Left kidney (tissue), 8 donors: ENCODE measurements at places on chromosomes 4 and X. TPM values are rescaled to one million over a fixed set of nuclear protein-coding genes. Genes with fewer than 3 reads are reported as not detected.

DNA sequence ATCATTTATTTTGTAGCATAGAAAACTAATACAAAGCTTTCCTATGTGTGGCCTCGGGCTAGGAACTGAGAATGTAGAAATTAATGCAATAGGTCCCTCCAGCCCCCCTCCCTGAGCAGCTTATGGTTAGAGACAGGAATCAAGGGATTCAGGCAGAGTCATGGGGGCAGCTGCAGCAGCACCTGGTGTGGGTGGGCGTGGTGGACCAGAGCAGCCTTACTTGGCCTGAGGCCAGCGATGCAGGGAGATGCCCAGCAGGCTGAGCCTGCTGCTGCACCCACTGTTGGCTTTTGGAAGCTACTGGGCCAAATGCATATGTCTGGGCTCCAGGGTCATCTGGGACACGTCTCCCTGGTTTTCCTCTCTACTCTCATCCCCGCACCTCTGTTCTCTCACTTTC is 74.0 kb downstream of the STK32B start:
- DNase-seq, result no peak

GRCh38 chr4:17064959-17065358 is 166.5 kb upstream of the LDB2 start:
- no peak for DNase-seq

DNA sequence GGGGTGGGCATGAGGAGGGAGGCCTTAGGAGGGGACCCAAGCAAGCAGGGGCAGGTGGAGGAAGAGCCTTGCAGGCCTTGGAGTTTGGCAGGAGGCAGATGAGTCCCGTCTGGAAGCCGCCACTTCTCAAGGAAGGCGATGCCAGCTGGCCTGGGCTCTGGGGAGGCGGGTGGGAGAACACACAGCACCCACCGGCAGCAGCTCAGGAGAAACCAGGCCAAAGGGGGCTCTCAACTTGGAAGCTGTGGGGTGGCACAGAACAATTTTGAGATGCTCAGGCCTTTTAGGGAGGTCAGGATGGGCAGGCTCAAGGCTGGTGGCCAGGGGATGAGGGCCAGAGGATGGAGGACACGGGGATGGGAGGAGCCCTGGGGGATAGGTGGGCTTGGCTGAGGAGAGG is 11.6 kb upstream of the DUSP9 start:
- no peak for DNase-seq

GRCh38 chr4:55214172-55214571 is 88.8 kb upstream of the KDR start:
- peak; percentile 8 for DNase-seq

DNA sequence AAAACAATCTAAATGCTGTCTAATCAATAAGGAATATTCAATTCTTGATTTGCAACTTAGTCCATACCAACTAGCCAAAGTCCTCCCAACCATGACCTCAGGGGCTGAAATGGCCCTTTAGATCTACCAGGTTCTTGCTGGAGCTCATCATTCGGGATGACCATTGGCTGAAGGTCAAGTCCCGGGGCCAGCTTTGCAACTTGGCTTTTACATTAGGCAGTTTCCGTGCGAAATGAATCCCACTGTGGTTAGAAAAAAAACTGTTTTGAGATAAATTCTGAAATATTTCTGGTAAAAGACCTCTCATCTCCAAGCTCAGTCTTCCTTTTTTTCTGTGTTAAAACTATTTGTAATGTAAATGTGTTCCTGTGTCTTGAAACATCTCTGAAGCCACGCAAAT is 178.6 kb downstream of the TENM3 start:
- DNase-seq, result no peak

GRCh38 chr4:106530821-106531220 is 162.2 kb upstream of the GIMD1 start:
- DNase-seq, result no peak

- DNase-seq, result no peak
These were observed 103.4 kb downstream of the CEP44 start for GRCh38 chr4:174387143-174387542.

DNA sequence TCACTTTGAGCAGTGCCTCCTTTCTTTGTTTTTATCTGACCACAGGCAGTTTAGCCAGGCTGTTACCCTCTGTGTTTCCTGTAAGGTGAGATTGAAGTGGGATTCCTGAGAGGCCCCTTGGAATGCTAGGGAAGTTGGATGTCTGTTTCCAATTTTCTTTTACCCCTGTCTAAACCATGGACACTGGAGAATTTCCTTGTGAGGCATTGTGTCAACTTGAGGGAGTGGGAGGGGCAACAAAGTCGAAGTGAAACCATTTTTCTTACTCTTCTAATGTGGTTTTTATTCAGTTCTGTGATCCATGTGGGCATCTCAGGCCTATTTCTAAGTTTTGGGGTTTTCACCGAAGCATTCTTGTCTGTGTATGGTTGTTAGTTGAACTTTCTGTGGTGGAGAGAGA is 296.1 kb upstream of the UGT8 start:
- no peak for DNase-seq

Gene PDCL2
- not detected for polyA plus RNA-seq

GRCh38 chr4:102218656-102219055 is 126.6 kb downstream of the SLC39A8 start:
- DNase-seq, result no peak

- no peak for DNase-seq
These were observed 55.8 kb upstream of the GAB1 start for GRCh38 chr4:143280861-143281260.

DNA sequence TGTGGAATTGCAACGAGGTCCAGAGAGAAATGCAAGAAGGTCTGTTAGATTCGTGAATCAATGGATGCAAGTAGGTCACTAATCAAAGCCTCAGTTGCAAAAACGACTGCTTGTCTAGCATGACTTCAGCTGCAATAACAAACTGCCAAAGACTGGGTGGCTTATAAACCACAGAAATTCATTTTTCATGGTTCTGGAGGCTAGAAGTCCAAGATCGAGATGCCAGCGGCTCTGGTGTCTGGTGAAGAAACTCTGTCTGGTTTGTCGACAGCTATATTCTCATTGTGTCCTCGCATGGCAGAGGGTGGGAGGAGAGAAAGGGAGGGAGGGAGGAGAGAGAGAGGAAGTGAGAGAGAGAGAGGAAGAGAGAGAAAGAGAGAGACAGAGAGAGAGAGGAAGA is 114.7 kb downstream of the MXRA5 start:
- DNase-seq, result no peak

Gene SLC39A8
- polyA plus RNA-seq, result 18.8 TPM

Gene POU4F2
- polyA plus RNA-seq, result not detected

Gene DCUN1D4
- polyA plus RNA-seq, result 79.1 TPM

DNA sequence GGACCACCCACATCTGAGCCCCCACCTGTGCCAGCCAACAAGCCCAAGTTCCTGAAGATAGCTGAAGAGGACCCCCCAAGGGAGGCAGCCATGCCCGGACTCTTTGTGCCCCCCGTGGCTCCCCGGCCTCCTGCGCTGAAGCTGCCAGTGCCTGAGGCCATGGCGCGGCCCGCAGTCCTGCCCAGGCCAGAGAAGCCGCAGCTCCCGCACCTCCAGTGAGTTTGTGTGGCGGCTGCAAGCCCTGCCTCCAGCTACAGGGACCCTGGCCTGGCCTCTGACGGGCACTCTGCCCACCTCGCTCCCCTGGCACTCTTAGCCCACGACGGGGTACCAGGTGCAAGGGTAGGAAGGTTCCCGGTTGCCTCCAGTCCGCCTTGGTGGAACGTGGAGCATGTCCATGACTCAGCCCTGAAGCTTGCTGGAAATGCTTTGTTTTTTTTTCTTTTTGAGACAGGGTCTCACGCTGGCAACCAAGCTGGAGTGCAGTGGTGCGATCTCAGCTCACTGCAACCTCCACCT is 13.7 kb upstream of the ADD1 start:
- DNase-seq, result no peak

DNA sequence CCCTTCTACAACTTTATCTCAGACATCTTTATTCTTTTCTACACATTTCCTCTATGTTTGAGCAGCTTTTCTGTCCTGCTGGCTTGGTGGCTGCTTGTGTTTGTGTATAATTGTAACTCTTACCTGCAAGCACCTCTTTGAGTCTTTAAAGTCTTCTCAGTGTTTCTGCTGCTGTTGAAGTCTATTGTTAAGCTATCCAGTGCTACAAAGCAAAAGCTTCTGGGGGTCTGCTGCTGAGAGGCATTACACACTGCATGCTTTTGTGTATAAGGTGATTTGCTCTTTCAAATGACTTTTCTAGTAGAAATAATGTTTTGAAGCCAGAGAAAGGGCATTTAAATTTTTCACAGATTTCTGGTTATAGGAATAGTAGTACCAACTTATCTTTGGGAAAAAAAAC is 241.8 kb downstream of the DTHD1 start:
- DNase-seq, result no peak

Gene HSD17B13
- 0.71 TPM for polyA plus RNA-seq

Gene NSUN7
- polyA plus RNA-seq, result 20.2 TPM

DNA sequence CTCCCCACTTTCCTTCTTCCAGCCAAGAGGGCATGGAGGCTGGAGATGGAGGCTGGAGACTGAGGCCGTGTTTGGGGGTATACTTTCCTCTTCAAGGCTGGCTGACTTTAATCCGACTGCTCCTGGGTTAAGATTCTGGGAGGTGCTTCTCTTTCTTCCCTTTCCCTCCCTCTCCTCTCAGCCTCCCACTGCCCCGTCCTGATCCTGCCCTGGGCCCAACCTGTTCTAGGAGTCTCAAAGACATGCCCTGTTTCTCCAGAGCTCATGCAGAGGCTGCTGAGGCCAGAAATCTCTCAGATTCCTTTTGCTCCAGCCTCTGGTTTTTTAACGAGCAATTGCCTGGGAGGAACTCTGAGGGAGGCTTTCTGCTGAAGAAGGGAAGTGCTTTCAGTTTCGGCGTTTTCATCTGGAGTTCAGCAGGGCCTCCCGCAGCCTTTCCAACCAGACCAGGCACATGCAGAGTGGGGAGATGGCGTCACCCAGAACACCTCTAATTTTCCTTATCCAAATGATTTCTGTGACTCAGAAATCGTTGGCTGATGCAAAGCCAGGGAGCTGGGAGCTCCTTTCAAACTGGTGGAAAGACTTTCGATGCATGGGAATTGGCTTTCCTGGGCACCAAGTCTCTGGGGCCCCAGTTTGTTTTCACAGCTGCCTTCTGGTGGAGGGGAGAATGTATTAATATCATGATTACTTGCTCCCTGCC is 34.5 kb upstream of the FAM9C start:
- DNase-seq, result peak; percentile 35

GRCh38 chrX:18577400-18577799 is 94.5 kb downstream of the RS1 start:
- no peak for DNase-seq

Gene DCLK2
- polyA plus RNA-seq, result 12.0 TPM

DNA sequence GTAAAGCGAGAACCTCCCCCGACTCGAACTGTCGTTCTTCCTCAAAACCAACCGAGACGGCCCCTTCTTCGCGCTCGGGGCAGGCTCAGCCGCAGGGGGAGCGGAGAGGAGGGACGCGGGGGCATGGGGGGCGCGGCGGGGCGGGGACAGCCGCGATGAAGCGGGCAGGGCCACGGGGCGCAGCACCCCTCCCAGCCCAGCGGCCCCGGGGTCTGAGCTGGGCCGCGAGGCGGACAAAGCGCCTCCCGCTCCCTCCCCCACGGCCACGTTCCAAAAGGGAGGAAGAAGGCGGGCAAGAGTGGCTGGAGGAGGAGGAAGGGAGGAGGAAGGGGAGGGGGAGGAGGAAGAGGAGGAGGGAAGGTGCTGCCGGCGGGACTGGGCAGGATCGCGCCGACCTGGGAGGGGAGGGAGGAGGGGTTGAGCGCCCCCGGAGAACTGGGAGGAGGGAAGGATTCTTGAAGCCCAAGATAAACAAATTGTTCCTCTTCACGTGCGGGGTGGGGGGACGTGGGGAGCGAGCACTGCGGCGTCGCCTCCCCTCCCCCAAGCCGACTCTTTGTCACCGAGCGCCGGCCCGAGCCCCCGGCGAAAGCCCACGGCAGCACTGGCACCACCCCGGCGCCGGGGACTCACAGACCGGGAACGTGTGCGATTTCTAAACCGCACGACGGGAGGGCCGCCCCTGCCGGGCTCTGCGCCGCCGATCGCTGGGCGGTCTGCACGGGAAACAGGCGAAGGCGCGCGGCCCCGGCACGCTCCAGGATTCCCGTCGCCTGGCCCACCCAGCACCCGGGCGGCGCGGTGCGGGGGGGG is 2.9 kb downstream of the MAML3 start:
- peak; percentile 91 for DNase-seq

DNA sequence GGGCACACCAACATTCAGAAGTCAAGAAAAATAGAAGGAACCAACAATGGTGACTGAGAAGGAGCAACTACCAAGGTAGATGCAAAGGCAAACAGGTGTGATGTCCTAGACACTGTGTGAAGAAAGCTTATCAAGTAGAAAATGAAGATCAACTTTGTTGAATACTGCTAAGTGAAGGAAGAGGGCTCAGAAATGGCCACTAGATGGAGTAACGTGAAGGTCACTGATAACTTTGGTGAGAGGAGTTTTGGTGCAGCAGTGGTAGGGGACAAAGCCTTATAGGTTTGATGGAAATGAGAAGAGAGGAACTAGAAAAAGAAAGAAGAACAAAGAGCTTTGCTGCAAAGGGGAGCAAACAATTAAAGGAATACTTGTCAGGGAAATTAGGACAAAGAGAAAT is 23.5 kb downstream of the OTC start:
- DNase-seq, result peak; percentile 6

DNA sequence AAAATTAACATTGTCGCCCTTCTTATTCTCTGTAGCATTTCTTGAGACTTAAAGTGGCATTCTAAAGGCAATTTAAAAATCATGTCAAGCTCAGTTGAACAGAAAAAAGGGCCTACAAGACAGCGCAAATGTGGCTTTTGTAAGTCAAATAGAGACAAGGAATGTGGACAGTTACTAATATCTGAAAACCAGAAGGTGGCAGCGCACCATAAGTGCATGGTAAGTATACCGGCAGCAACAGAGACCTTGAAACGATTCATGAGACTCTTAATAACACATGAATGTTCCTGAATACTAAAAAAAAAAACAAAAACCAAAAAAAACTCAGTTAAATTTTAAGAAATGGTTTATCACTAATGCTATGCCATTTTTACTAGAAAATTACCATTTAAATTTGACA is 82.4 kb upstream of the HPRT1 start:
- no peak for DNase-seq

Gene ZGRF1
- 30.3 TPM for polyA plus RNA-seq

- no peak for DNase-seq
These were observed 13.2 kb upstream of the CCSER1 start for GRCh38 chr4:90113881-90114457.

GRCh38 chrX:154369449-154370299 is 4.8 kb downstream of the FLNA start:
- DNase-seq, result peak; percentile 80

DNA sequence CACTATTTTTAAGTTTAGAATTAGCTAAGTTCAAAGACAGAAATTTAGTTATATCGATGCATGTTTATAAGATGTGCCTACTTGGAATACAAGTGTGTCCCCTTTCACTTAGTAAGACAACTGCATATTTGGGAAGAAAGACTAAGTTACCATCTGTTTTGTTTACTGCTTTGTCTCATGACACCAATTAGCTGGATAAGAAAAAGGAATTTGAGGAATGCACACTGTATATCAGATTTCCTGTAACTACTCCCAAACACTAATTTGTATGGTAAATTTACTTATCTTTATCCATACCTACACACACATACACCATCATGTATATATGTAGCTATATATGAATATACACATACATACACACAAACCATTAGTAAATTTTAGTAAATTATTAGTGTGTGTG is 1442.8 kb upstream of the IGFBP7 start:
- DNase-seq, result peak; percentile 3

- no peak for DNase-seq
These were observed 17.0 kb upstream of the TMEM144 start for GRCh38 chr4:158193171-158193749.
